Frontal cortex (tissue), 4 donors: ENCODE measurements at places on chromosomes 4 and X. TPM values are rescaled to one million over a fixed set of nuclear protein-coding genes. Genes with fewer than 3 reads are reported as not detected.

- peak; percentile 29 for DNase-seq
Measured at GRCh38 chr4:68271851-68272357, 26.4 kb upstream of the TMPRSS11B start.

DNA sequence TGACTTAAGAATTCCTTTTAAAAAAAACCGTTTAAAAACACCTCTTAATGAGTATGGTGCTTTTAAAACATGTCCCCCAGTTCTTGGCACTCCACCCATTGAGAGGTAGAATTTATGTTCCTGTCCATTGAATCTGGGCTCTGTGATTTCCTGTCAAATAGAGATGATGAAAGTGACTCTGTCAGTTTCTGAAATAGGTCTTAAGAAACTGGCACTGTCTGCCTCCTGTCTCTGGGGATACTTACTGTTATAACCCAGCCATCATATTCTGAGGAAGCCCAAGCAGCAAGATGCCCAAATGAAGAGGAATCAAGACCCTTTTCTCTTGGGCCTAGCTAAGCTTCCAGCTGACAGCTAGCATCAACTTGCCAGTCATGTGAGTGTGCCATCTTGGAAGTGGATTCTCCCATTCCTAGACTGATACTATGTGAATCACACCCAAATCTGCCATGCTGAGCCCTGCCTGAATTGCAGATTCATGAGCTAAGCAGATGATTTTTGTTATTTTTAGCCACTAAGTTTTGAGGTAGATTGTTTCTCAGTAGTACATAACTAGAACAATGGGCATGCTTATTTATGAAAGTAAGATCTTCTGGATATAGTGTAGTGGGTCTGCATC lies 22.8 kb downstream of the C4orf54 start:
- no peak for DNase-seq

Gene HPGDS
- 1.2 TPM for total RNA-seq

Gene PTCHD1
- 8.6 TPM for total RNA-seq
